Fibroblast of skin of right quadriceps (primary cell): ENCODE measurements at places on chromosomes 1 and 21.

DNA sequence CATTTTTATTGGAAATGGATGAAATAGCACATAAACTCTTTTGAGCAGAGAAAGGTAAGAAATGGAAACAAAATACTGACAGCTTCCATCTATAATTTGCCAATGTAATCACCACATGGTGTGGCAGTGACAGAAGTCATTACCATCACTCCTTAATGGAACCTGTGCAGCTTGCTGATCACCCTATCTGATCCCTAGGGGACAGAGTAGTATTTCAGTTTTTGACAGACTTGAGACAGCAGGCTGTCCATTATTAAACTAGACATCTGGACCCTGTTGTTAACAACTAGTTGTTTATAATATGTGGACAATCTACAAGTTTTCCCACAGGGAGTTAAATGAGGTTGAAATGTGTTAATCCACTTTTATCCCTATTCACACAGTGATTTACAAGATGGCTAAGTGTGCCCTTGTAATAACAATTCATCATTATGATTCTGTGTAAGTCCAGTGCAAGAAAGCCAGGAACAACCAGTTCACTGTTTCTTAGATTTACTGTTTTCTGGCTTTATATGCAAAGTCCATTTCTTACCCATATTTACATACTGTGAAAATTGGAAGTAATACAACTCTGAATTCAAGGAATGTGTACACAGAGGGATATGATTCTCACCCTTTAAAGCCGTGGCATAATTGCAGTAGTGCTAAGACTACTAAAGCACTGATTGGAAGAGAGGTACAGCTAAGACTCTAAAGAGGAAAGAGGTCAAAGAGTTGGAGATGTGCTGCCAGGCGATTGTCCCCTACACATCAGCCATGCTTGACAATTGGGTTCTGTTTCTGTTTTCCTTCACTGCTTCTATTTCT lies 9.1 kb downstream of the KCNT2 start:
- no peak for DNase-seq

- no peak for DNase-seq
These were observed 876 bp downstream of the EFCAB7 start for GRCh38 chr1:63524201-63524600.

DNA sequence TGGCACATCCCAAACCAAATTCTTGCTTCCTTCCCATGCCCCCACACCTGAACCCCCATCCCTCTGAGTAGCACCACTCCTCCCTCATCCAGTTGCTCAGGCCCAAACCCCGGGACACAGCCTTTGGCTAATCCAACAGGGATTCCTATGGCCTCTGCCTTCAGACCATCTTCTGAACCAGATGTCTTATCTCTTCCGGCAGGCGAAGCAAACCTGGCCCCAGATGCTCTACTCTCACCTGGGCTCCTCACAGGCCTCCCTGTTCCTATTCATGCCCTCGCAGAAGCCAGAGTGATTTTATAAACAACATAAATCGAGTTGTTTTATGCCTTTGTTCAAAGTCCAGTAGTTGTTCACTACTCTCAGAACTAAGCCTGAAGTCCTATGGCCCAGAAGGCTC lies 12.5 kb upstream of the KCNA2 start:
- DNase-seq, result no peak

DNA sequence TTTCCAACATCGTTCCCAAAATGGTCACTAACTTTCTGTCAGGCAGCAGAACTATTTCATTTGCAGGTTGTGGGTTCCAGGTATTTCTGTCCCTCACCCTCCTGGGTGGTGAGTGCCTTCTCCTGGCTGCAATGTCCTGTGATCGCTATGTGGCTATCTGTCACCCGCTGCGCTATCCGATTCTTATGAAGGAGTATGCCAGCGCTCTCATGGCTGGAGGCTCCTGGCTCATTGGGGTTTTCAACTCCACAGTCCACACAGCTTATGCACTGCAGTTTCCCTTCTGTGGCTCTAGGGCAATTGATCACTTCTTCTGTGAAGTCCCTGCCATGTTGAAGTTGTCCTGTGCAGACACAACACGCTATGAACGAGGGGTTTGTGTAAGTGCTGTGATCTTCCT lies 9.3 kb downstream of the OR2AJ1 start:
- no peak for DNase-seq

- DNase-seq, result no peak
These were observed 65.4 kb upstream of the SSBP3 start for GRCh38 chr1:54471588-54471987.
